Activated CD8-positive, alpha-beta memory T cell treated with anti-CD3 and anti-CD28 coated beads for 4 hours (primary cell): ENCODE measurements at places on chromosomes 13 and 19.

DNA sequence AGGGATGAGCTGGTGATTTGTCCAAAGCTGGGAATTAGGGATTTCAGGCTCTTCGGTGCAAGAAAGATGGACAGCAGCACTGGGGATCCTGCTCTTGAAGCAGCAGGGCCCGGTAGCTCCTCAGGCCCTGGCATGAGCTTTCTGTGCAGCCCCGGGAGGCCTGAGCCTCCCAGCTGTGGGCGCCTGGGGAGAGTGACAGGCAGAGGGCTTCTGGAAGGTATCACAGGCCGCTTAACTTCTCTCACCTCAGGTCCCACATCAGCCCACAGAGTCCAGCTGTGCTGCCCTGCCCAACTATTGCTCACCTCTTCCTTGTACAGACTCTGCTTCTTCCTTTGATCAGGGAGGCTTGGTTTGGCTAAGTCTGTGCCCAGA lies 14.6 kb upstream of the ZNF536 start:
- DNase-seq = no peak

DNA sequence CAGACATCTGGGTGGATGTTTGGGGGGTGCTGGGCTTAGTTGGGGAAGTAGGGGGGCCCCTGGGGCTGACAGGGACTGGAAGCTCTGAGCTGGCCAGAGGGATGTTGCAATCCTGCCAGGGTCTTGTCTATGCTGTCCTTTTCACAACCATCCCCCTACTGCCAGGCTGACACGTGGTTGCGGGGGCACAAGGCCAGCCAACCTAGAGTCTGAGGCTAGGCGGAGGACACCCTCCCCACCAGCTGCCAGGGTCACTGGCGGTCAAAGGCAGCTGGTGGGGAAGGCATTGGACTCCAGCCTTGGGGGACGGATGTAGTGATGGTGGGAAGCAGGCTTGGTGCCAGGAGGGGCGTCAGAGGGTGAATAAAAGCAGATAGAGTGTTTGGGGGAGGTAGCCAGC lies 1.6 kb upstream of the APOC1 start:
- no peak for DNase-seq

GRCh38 chr19:2239771-2240770 lies 3.4 kb downstream of the SF3A2 start:
- no peak for DNase-seq

DNA sequence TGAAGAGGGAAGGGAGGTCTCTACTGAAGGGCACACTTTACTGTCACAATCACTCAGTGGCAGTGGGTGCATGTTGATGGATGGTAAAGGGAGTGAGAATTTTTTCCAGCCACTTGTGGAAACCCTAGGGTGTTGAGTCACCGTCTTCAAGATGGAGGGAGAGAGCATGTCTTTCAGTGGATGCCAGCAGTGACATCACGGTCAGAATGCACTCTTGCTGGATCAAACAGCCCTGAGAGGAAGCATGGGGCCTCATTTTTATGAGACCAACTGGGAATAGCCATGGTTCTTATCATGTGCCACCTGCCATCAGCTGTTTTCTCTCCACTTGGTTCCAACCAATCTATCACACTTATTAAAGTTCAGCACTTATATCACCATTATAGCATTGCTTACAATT lies 182.5 kb downstream of the KCNRG start:
- DNase-seq = no peak

DNA sequence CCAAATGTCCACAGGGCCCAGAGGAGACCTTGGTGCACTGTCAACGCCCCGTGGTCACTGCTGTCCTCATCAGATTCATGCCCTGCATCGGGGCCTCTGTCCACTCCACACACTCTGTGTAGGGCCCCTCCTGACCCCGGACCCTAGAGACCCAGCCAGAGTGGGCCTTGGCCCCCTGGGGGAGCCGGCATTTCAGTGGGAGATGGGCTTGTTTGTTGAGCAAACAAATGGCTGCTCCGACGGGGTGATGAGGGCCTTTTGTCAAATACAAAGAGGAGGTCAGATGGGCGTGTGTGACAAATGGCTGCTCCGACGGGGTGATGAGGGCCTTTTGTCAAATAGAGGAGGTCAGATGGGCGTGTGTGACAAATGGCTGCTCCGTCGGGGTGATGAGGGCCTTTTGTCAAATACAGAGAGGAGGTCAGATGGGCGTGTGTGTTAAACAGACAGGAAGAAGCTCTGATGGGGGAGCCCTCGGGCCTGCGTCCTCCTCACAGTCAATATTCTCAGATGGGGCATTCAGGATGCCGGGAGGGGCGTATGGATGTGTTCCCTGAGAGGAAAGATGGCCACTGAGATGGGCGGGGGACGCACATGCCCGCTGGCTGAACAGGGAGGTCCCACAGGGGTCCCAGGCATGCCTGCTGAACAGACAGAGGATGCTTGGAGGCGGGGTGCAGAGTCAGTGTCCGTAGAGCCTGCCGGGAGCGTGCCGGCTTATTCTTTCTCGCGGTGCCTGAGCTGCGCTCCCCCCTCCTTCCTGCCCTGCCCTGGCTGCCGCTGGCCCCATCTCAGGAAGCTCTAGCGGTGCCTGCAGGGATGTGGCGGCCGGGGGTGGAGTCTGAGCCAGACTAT lies 36.3 kb downstream of the SMIM24 start:
- no peak for DNase-seq

DNA sequence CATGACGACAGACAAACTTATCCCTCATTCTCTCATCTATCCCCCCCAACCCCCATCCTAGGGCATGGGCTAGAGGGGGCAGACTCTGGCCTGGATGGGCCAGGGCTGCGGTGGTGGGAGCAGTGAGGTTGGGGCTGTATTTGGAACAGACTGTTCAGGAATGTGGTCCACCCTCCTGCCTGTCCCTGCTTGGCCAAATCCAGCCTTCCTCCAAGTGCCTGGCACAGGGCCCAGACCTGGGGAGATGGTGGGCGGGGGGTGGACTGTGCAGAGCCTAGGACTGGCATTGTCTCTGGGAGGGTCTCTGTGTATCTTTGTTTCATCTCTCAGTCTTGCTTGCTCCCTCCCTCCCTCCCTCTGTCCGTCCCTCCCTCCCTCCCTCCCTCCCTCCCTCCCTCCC lies 14.2 kb downstream of the EGLN2 start:
- no peak for DNase-seq

DNA sequence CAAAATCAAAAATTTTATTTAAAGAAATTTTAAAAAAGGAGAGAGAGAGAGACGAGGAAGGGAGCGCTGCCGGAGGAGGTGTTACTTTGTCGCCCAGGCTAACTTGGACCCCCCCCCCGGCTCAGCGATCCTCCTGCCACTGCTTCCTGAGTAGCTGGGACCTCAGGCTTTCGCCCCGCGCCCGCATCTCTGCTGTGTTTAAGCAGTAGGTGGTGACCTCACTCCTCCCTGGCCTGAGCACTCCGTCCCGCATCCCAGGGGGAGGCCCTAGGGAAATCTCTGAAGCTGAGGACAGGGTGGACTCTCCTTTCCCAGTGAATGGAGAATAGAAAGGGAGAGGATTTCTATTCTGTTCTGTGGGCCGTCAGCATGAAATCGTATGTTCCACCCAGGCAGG lies 485 bp upstream of the ZNF845 start:
- no peak for DNase-seq

DNA sequence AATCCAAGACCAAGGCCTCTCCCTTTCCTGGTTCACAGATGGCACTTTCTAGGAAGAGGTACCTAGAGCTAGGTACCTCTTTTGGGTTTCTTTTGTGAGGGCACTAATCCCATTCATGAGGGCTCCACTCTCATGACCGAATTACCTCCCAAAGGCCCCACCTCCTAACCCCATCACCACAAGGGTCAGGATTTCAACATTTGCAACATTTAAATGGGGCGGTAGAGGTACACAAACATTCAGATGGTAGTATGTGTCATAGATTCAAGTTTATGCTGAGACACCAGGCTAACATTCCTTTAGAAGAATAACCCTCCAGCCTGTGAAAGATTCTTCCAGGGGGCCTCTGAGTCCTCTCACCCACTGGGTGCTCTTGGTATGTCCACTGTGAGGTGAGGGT lies 116.3 kb downstream of the FOXO1 start:
- no peak for DNase-seq

DNA sequence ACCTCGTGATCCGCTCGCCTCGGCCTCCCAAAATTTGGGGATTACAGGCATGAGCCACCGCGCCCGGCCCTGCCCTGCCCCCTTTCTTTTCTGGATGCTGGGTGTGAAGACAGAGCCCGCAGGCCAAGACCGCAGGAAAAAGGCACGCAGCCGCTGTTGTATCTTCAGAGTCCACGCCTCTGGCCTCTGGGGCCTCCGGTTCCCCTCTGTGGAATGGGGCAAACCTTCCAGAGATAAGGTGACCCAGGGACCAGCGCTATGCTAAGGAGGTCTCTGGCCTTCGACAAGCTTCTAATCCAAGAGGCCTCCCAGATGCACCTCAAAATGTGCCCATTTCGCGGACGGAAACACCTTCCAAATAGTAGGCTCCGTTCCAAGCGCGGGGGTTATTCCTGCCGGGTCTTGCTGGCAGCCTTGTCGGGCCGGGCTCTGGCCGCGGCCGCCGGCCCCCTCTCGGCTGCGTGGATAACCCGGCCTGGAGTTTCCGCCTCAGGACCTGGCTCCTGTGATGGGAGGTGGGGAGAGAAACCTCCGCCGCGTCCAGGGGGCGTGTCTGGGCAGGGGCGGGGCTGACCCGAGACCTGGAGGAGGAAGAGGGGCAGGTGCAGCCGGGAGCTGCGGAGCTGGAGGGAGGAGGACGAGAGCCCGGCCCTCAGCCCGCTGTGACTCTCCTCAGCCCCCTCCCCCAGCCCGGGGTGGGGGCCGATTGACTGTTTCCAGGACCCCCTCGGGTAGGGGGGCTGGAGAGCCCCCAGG lies 13.1 kb downstream of the TJP3 start:
- peak; percentile 62 for DNase-seq

- no peak for DNase-seq
These were observed 75.5 kb downstream of the ALOX5AP start for GRCh38 chr13:30810801-30811200.

DNA sequence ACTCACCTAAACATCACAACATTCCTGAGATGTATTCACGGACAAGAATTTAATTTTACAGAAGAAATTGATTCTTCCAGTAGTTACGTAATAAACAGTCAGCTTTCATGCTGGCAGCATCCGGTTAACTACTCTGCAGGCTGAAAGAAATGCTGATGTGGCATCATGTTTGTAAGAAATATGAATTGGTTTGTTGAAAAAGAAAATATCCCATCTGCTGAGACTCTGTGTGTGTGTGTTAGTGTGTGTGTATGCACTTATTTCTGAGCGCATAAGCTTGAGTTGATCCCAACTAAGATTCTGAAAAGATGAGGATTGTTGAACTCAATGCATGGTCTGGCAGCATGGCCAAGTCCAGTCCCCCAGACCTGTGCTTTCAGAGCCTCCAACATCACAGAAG lies 74.3 kb upstream of the FAM216B start:
- no peak for DNase-seq

DNA sequence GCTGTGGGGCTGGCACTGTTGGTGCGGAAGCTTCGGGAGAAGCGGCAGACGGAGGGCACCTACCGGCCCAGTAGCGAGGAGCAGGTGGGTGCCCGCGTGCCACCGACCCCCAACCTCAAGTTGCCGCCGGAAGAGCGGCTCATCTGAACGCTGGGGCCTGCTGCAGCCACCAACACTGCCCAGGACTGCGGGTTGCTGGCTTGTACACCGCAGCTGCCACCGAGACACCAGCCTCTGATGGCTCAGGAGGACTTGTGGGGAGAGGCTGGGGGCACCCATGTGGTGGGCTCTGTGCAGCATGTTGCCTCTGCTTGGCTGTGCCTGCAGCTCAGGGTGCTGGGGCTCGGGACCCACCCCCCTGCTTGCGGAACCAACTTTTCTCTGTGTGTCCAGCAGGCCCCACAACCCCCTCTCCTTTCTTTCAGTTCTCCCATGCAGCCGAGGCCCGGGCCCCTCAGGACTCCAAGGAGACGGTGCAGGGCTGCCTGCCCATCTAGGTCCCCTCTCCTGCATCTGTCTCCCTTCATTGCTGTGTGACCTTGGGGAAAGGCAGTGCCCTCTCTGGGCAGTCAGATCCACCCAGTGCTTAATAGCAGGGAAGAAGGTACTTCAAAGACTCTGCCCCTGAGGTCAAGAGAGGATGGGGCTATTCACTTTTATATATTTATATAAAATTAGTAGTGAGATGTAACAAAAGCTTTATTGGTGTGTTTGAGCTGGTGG lies 2.6 kb downstream of the CRB3 start:
- no peak for DNase-seq

DNA sequence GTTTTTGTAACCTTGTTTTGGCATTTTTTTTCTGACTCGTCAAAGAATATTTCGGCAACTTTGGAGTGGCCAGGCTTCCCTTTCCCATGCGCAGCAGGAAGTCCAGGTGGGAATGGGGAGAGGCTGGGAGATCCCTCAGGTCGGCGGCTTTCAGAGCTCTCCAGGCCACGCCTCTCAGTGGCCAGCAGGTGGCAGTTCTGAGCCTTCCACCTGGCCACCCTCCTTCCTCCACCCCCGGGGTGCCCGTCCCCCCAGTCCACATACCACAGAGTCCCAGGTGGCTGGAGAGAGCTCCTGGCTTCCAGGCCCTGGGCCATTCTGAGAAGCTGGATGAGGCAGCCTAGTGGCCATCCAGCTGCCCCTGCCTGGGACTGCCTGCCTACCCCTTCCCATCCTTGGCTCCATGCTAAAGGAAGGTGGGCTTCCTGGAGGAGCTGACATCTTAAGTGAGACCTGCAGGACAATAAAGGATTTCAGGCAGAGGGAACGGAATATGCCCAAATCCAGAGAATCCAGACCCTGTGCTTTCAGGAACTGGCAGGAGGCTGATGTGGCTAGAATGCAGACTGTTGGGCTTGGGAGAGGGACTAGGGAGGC lies 46.3 kb downstream of the CCNE1 start:
- DNase-seq = no peak

DNA sequence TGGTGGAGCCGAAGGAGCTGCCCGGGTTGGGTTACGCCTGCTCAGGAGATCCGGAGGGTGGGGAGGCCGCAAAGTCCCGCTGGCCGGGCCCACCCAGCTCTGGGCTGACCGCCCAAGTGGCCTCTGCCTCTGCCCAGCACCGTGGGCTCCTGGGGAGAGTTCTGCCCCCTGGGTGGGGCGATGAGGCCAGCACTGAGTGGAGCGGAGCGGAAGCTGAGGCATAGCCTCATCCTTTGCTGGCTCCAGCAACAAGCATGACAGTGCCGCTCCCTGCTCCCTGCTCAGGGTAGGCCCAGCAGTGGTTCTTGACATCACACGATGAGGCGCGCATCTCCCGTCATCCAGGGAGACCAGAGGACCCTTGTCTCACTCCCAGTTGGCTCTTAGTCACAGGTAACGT lies 22.5 kb downstream of the CCDC8 start:
- no peak for DNase-seq

GRCh38 chr19:43662487-43662886 lies 7.5 kb downstream of the PLAUR start:
- DNase-seq = no peak
